Stimulated activated CD8-positive, alpha-beta memory T cell treated with anti-CD3 and anti-CD28 coated beads, Interleukin-4, amount 100 ng/mL, for 1 hour (primary cell): ENCODE measurements at places on chromosomes 16 and 17.

- DNase-seq, result no peak
Measured at GRCh38 chr16:85265810-85266209, 153.5 kb upstream of the CIBAR2 start.

DNA sequence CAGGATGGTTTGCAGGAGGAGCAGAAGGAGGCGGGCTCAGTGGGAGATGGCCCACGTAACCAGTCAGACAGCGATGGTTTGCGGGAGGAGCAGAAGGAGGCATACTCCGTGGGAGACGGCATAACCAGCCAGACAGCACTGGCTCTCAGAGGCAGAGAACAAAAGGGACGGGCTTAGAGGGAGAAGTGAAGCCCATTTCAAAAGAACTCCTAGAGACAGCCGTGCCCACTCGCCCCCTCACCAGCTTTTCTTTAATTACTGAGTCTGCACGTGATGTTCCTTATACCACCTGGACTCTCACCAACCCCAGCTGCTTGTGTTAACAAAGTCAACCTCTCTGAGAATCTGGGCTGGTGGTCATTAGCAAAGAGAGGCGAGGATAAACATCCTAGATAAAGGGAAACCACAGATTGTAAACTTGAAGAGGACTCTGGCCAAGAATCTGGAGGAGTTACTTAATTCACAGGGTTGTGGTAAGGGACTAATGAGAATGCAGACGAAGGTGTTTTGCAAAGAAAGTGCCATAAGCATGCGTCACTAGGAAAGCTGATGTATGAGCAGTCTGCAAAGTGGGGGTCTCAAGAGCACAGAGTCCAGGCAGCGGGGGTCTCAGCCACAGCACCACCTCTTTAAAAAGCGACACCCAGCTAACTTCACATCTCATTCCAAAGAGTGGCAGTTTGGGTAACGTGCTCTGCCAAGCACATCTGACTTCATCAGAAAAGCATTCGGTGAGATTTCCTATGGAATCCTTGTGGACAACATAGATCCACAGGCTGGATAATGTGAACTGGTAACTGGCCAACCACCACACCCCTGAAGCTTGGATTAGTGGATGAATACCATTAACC is 51.7 kb downstream of the NXN start:
- no peak for DNase-seq

- no peak for DNase-seq
Measured at GRCh38 chr17:43644081-43644480, 17.6 kb downstream of the MEOX1 start.

DNA sequence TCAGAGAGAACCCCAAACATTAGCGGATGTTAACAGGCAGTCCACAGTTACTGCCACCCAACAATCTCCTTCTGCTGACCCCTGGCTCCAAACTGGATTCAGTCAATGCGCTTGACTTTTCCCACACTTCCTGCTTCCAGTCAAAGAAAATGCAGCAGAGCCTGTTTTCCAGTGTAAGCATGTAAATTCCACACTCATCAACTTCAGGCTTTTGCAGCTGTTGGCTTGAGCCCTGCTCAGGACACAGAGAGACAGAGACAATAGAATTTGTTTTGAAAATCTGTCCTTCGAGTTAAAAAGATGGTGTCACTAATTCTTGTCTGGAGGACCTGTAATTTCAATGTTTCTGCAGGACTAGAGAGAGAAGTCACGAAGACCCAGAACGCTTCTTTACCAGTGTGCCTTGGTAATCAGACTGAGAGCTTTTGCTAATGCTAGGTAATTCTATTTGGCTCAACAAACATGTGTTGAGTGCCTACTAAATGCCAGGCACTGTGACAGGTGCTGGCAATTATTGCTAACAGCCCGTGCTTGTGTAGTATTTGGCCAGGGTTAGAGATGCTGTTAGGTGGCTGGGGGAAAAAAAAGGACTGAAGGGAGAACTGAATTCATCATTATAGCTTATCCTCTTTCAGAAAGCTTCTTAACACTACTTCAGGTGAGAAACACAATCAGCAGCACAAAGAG is 32.5 kb downstream of the HOXB1 start:
- DNase-seq, result no peak

DNA sequence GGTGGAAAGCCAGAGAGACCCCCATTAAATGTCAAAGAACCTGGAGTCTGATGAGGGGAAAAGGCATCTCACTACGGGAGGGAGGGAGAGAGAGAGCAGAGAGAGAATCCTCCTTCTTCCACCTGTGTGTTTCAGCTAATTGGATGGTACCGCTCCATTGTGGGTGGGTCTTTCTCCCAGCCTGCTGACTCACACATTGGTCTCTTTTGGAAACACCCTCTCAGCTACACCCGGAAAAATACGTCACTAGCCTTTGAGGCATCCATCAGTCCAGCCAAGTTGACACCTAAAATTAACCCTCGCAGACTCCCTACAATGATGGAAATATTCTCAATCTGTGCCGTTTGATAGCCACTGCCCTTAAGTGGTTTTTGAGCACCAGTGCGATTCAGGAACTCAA is 100.4 kb downstream of the ELAC2 start:
- DNase-seq, result no peak

DNA sequence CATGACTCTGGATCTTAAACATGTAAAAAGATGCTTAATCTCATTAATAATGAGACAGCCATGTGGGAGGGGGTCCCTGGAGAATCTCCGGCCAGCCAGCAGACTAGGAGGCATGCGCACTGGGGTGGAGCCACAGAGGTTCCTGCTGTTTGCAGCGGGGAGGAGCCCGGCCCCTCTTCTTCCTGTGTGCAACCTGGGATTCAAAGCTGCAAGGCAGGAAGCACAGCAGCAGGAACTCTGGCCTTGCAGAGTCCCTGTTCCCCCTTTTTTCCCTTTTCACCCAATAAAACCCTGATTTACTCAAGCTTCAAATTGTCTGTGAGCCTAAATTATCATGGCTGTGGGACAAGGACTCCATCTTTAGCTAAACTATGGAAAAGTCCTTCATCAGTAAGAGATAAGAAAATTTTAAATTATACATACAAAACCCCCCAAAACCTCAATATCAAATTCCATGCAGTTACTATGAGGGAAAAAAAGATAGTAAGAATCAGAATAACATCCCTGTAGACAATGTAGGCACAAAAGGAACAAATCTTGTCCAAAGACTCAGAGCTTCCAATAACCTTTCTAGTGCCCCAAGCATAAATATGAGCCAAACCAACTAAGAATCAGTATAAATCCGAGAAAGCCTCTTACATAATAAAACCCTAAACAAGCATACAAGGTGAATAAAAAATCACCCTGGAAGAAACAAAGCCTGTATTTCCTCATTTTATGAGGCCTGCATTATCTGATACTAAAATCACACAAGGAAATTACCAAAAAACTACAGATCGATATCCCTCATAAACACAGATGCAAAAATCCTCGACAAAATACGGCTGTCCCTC is 12.1 kb downstream of the CFDP1 start:
- DNase-seq, result no peak

- no peak for DNase-seq
Measured at GRCh38 chr16:79185711-79186110, 414.8 kb downstream of the MAF start.

GRCh38 chr16:11611871-11612664 is 25.3 kb upstream of the LITAF start:
- DNase-seq, result no peak

- no peak for DNase-seq
Measured at GRCh38 chr16:29231244-29231643, 175.3 kb downstream of the NPIPB11 start.

DNA sequence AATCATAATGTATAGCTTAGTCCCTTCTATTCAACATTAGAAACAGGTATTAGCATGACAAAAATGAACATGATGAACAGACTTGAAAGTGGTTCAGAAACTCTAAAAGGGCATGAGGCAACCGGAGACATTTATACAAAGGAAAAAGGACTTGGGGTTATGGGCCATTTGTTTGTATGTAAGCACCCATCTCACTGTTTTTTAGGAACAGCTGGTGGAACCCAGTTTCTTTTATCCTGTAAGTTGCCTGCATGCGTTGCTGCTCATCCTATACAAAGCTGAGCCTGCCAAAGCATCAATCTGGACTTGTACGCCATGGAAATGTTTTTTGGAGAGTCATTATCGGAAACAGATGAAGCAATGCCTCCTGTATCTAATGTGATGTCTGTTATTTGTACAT is 72.3 kb upstream of the NACA2 start:
- DNase-seq, result no peak

DNA sequence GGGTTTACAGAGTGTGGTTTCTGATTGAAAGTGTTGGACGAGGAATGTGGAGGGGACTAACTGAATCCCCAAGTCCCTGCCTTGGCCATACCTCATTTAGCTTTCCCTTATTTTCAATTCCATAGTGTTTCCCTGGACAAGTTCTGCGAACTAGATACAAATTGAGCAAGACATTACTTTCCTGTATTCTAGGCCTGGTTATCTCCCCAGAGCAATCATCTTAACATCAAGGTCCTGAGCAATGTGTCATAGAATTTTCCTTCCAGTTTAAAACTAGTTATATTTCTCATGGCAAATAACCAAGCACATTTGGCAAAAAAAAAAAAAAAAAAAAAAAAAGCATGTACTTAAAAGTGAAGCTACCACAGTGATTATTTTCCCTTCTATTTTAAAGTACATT is 330.1 kb downstream of the CDH11 start:
- no peak for DNase-seq

GRCh38 chr17:40295488-40296436 is 8.1 kb downstream of the CDC6 start:
- DNase-seq, result no peak

DNA sequence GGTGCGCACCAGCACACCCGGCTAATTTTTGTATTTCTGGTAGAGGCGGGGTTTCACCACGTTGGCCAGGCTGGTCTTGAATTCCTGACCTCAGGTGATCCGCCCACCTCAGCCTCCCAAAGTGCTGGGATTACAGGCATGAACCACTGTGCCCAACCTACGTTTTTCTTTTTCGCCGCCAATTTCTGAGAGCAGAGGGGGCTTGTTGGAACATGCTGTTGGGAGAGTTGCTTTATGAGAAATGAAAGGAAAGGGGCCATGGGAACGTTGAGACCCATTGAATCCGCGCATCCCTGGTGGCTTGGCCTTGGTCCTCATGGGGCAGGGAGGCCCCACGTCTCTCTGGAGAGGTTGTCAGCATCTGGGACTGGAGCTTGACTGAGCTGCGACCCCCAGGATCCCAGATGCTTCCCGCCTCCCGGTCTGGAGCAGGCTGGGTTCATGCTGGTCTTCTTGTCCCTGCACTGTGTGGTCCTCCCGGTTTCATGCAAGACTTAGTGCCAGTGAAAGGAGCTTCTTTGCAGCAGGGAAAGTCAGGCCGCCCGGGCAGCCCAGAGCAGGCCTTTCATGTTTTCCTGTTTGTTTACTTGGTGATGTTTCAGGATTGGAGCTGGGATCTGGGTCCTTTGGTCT is 22.8 kb downstream of the CRISPLD2 start:
- DNase-seq, result no peak

- no peak for DNase-seq
Measured at GRCh38 chr16:1712791-1713261, 6.8 kb downstream of the MAPK8IP3 start.

- no peak for DNase-seq
Measured at GRCh38 chr16:70430667-70431536, 8.0 kb downstream of the ST3GAL2 start.

- DNase-seq, result no peak
Measured at GRCh38 chr17:83007504-83008185, 71.8 kb upstream of the METRNL start.

DNA sequence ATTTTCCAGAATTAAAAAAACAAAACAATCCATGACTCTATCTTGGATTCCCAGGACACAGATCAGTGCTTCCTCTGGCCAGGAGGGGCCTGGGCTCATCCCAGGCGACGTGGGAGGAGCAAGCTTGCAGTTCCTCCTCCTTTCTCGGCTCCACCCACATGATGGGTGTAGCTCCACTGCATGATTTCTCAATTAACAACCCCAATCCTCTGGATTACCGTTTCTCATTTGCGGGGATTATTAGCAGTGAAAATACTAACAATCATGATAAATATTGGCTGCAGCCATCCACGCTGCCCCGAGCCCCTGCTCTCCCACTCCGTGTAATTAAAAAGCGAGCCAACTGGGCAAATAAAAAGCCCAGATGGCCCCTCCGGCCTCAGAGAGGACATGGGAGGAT is 46.4 kb upstream of the SDK2 start:
- no peak for DNase-seq

- peak; percentile 8 for DNase-seq
Measured at GRCh38 chr16:53131363-53132071, 76.7 kb downstream of the CHD9 start.

- no peak for DNase-seq
Measured at GRCh38 chr17:9002227-9002605, 19.1 kb upstream of the NTN1 start.

DNA sequence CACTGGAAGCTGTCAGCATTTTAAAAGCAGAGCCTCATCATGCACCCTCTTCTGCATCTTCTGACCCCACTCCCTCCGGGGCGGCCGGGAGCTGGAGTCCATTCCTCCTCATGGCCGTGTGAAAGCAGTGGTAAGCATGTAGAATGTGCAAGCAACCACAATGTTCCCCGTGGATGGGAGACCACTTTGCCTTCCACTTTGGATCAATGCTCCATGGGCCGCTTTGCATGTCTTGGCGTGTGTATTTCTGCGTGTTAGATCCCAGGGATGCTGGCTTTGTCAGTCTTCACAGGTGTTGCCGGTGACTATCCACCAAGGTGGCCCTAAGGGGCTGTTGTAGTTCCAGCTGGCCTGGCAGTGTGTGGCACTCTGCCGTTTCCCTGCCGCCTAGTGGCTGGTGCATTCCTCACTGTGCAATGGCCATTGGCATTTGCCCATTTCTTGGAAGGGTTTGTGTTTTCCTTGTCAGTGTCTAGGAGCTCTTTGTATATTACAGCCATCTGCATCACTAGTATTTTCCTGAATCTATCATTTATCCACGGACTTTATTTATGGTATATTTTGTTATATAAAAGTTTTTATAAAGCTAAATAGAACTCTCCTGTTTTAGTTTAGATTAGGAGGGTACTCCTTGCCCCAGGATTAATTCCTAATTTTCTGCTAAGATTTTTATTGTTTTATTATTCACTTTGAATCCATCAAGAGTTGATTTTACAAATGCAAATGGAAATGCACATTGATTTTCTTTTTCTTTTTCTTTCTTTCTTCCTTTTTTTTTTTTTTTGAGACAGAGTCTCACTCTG is 5.8 kb upstream of the ALDH3A1 start:
- no peak for DNase-seq

- no peak for DNase-seq
Measured at GRCh38 chr17:1592751-1593629, 30.4 kb upstream of the PITPNA start.

- DNase-seq, result no peak
Measured at GRCh38 chr17:67027031-67027628, 17.2 kb upstream of the CACNG1 start.

GRCh38 chr17:43661699-43662412 is at the start of gene MEOX1:
MEOX1 (minus strand) TSS chr17:43661922; CDS start chr17:43661534, 388 bp downstream.
- no peak for DNase-seq

- DNase-seq, result no peak
Measured at GRCh38 chr17:78748048-78748729, 33.9 kb downstream of the CYTH1 start.

- no peak for DNase-seq
Measured at GRCh38 chr17:48439110-48439850, 9.3 kb upstream of the SKAP1 start.

- DNase-seq, result no peak
Measured at GRCh38 chr17:54985476-54985875, 16.9 kb downstream of the STXBP4 start.

GRCh38 chr16:70157477-70158260 is 15.9 kb upstream of the CLEC18C start:
- DNase-seq, result no peak
